Gastroesophageal sphincter (tissue), 4 donors: ENCODE measurements at places on chromosomes 3 and 15. TPM values are rescaled to one million over a fixed set of nuclear protein-coding genes. Genes with fewer than 3 reads are reported as not detected.

DNA sequence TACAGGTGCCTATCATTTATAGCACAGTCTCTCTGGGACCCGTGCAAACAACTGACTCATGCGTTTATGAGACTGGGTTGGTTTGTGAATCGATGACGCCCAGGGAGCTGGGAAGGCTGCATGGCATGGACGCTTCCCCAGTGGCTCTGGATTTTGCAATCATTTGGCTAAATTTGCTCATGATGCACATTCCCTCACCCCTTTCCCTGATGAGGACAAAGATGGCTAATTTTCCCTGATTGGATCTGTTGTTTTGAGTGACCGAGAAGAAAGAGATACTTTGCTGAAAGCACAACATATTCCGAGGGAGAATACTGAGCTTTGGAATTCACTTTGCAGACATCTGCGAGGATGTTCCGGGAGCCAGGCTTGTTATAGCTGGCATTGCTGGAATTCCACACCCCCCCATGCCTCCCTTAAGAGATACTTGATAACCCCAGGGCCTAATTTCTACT lies 51.1 kb downstream of the CGNL1 start:
- ATAC-seq, result peak; percentile 72

GRCh38 chr3:153976891-153977554 lies 144.2 kb upstream of the ARHGEF26 start:
- peak; percentile 48 for ATAC-seq

- ATAC-seq, result peak; percentile 77
These were observed 65.8 kb downstream of the PDE8A start for GRCh38 chr15:85047271-85047948.

- no peak for ATAC-seq
These were observed 314.5 kb upstream of the CCDC54 start for GRCh38 chr3:107062787-107063186.

GRCh38 chr3:45611628-45612081 lies 17.1 kb downstream of the LIMD1 start:
- no peak for ATAC-seq

DNA sequence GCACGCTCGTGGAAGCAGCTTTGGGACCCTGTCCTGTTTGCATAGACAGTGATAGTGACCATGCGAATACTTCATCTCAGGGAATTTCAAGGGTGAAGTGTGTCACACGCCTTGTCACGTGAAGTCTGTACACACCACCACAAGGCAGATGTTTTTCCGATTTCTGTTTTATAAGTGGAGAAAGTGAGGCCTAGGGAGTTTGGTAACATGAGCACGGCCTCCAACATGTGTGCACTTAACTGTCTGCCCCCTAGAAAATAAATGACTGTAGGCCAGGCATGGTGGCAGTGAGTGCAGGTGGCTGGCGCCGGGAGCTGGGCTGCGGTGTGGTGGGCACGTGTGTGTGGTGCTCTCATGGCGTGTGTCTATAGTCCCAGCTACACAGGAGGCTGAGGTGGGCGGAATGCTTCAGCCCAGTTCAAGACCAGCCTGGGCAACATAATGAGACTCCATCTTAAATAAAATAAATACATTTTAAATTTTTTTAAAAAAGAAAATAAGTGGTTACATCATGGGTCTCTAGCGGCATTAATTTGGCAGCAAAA lies 42.0 kb downstream of the WHAMM start:
- no peak for ATAC-seq

Gene NEIL1
- 29.5 TPM for total RNA-seq

Gene ATP13A5
- total RNA-seq, result not detected

Gene OR5H14
- total RNA-seq, result 0.04 TPM

Gene FSIP1
- 3.2 TPM for total RNA-seq

Gene CPNE4
- total RNA-seq, result not detected
